Activated T-cell treated with anti-CD3 and anti-CD28 coated beads, Interleukin-2, amount 50 U/mL, for 48 hours (primary cell): ENCODE measurements at places on chromosomes 11 and 22.

- DNase-seq = no peak
Observed at GRCh38 chr11:11306855-11307254, 46.2 kb downstream of the CSNK2A3 start.

- DNase-seq = no peak
Observed at GRCh38 chr11:126048197-126048596, 14.5 kb downstream of the CDON start.

- DNase-seq = no peak
Observed at GRCh38 chr11:15989685-15990084, 366.7 kb downstream of the SOX6 start.

GRCh38 chr22:50289942-50290630 lies 17.4 kb downstream of the PLXNB2 start:
- no peak for DNase-seq

DNA sequence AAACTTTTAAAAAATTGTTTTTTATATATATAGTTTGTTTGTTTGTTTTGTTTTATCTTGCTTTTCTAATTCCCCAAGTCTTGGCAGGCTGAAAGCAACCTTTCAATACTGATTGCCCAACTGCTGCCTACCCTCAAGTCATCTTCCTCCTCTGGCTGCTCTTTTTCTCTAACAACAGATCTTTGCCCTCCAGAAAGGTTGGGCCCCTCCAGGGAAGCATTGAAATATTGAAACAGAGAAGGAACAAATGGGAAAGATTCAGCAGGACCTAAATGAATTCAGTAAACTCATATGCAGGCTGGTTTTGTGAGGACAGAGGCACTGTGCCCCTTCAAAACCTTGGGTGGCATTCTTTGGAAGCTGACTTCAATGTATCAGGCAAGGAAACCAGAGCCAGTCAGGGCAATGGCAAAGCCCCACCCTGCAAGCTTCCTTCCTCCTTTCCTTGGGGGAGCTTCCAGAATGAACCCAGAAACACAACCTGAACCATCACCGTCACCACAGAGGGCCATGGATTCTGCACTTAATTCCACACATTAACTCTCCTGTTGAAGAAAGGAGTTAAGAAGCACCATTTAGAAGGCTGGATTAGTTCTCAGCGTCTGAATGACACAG lies 815 bp upstream of the MS4A6A start:
- DNase-seq = no peak

DNA sequence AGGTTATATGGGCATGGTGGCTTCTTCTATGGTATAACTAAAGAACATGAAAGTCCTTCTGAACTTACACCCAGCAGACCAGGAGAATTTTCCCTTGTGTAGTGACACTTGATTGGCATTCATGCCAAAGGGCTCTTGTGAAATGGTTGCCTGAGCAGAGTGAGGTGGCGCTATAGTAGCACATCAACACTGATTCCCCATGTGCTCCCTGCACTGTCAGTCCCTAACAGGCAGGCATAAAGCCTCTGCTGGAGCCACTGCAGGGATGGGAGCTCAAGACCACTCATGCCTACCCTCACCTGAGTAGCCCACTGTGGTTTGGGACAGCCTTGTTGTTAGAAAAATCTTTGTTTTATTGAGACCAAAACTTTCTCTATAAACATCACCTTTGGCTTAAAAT lies 92.6 kb upstream of the LIN7C start:
- DNase-seq = no peak

DNA sequence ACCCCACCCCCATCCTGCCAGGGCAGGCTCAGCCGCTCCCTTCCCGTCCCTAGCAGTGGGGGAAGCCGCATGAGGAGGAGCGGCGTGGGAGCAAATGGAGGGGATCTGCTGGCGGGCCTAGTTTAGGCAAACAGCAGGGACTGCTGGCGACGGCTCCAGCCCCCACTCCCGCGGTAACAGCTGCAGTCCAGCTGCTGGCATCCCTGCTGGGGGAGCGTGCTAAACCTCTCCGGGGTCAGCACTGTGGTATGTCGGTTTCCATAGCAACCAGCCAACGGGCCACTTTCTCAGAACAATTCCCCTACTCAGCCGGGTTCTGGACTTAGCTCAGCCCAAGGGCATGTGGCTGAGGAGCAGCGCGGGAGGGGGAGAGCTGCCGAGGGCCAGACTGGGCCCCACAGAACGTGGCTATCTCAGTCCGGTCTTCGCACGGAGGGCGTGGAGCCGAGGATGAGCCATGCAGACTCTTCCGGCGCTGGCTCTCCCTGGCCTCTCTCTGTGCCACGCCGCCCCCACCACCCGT lies 98.8 kb downstream of the PKNOX2 start:
- no peak for DNase-seq
